Stimulated activated CD4-positive, alpha-beta T cell treated with anti-CD3 and anti-CD28 coated beads, Interleukin-15, amount 100 ng/mL, for 48 hours (primary cell): ENCODE measurements at places on chromosomes 4 and X.

DNA sequence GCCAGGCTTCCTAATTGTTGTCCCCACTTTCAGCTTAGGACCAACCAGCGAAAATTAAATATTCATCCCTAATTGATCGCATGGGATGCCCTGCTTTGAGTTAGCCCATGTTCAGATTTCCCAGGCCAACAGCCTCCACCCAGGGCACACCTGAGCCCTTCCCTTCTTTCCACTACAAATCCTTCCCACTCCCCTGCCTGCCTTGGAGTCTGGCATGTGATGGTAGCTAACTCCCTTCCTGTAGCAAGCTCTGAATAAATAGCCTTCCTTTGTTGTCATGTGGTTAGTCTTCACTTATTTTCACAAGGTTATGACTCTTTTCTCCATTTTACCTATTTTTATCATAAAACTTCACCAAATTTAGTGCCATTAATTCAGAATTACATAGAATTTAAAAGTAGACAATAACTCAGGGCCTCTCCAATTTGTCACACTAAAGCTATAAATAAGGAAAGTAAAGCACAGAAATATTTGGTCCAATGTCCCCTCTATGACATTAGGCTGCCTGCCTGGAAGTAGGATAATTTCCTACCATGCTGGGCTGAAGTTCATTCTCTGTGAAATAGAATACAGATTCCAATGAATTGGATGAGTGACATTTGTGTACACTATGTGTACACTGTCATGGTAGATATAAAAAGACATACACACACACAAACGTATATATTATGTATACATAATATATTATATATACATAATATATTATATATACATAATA, 166.4 kb upstream of the CPEB2 start:
- no peak for DNase-seq

GRCh38 chrX:124256216-124256615, 76.2 kb upstream of the TEX13D start:
- no peak for DNase-seq

- DNase-seq: no peak
These were observed 345.4 kb upstream of the GATB start for GRCh38 chr4:152106113-152106763.

- peak; percentile 43 for DNase-seq
These were observed 49.4 kb downstream of the RTL9 start for GRCh38 chrX:110407910-110408545.

GRCh38 chr4:2245787-2246275, 3.9 kb upstream of the HAUS3 start:
- DNase-seq: no peak

GRCh38 chr4:73723928-73724327, 16.4 kb upstream of the CXCL8 start:
- no peak for DNase-seq

- DNase-seq: no peak
These were observed 66.5 kb upstream of the IL1RAPL1 start for GRCh38 chrX:28520786-28521185.

- peak; percentile 58 for DNase-seq
These were observed 947 bp upstream of the RPL10 start for GRCh38 chrX:154396973-154397887.

- no peak for DNase-seq
These were observed 112.8 kb upstream of the EOLA2 start for GRCh38 chrX:150051096-150051495.

DNA sequence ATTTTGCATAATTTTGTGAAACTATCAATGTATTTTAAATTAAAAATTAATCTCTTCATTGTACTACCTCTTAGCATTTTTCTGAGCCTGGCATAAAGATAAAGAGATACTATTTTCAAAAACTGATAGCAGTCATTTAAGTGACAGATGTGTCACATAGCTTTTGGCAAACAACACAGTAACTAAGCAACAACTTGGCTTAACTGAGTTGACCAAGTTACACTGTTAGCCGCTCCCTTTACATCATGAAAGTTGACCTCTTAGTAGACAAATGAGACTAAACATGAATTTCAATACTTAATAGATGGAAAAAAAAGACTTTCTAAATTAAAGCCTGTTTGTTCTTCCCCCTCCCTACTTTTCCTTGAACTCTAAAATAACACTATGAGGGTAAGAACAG, 62.0 kb downstream of the ATP8A1 start:
- DNase-seq: no peak
